ENCODE measurements at places on chromosomes 6 and 20.
A peak's percentile ranks its signal among the peaks of the same experiment; 100 is the strongest.

DNA sequence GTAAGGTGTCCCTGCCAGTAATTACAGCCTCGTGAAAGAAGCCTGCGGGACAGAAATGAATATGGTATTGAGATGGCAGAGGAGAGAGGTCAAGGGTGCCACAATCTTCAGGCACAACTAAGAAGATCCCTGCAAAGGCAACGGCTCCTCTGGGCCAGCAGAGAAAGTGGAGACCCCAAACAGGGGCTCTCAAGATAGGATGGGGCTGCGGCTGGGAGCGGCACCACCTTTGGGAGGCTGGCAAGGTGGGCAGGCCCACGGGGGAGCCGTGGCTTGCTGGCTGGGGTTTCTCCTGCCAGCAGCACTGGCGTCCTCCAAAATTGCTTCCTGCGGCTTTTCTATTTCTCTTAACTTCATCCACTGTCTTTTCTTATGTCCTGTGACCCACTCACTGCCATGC lies 183.6 kb upstream of the QKI start:
- no peak for DNase-seq

GRCh38 chr20:45346851-45347250 lies 1.4 kb downstream of the SDC4 start:
- no peak for DNase-seq

DNA sequence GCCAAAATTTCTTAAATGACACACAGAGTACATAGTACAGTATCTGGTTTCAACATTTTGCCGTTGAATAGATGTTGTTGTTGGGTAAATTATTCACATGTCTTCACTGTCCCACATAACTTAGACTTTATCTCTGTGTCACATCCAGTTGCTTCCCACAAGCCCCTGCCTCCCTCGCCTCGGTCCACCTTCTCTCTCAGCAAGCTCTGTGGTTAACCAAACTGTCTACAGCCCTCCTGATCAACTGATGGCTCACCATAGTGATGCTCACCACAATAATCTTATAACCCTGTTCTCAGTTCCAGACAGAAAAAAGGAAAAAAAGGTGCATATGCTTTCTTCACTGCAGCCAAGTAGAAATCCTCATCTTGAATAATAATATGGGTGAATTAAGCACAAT lies 23.0 kb downstream of the IL17F start:
- DNase-seq: no peak

GRCh38 chr6:157017861-157018260 lies 240.7 kb downstream of the ARID1B start:
- no peak for DNase-seq

DNA sequence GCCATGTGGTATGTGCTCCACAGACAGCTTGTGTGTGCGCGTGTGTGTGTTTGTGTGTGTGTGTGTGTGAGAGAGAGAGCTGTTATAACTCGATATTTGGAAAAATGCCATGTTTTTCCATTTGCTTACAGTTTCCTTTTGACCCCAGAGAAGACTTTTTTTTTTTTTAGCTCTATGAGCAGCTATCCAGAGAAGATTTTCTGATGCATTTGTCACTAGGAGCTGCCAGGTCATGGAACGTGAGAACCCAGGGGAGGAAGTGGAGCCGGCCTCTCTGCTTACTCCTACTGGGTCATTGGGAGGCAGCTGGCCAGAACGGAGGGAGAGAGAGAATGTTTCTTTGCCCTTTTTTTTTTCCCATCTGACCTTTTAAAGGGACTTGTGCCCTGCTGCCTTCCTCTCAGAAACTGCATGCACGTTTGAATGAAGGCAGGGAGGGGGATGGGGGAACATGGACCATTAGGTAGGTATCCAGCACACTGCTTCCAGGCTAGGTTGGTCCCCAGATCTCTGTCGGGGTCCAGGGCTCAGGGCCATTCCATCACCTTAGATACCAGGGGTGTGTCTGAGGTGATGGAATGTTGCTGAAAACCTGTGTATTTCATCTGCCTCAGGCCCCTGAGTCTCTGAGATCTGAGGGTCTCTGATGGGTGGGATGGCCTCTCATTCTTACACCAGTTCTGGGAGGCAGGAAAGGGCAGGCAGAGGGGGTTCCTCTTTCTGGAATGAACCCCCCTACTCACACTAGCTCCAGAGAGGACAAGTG lies 11.2 kb upstream of the MRPS18A start:
- DNase-seq: no peak

- DNase-seq: peak; percentile 57
Measured at GRCh38 chr6:26087284-26088115, at the start of gene HFE. Gene HFE (plus strand): TSS chr6:26087429. CDS start chr6:26087441, 12 bp downstream.

GRCh38 chr6:31558631-31559500 lies 11.5 kb downstream of the NFKBIL1 start:
- DNase-seq: peak; percentile 31

- DNase-seq: no peak
Measured at GRCh38 chr6:11242711-11243110, 10.2 kb upstream of the NEDD9 start.

GRCh38 chr6:77656999-77657764 lies 4.3 kb downstream of the MEI4 start:
- no peak for DNase-seq

GRCh38 chr20:63635431-63636141 lies 8.7 kb upstream of the GMEB2 start:
- no peak for DNase-seq

- DNase-seq: no peak
Measured at GRCh38 chr6:84667252-84668213, 96.9 kb downstream of the TBX18 start.

DNA sequence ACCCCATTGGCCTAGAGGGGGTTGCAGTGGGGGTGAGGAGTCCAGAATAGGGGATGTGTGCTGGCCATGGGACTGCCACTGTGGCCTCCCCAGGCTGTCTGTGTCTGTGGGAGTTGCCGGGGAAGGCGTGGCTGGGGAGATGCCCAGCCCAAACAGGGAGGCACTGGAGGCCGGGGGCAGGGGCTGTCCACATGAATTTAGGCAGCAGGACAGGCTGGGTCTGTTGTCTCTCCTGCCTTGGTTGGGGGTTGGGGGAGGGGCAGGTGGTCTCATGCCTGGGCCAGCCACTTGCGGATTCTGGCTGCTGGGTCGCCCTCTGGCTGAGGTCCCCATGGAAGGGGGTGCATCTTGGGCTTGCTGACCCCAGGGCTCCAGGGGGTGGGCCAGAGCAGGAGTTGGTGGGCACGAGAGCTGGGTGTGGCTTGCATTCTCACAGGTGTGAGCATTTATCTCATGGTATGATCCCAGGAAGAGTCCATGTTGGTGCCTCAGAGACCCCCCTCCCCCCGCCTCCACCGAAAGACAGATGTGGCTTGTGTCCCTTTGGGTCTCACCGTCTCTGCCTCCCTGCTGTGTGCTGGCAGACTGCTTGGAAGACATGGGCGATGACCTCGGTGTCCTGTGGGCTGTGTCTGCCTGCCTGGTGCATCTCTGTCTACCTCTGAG lies 4.0 kb downstream of the SOX18 start:
- DNase-seq: no peak

DNA sequence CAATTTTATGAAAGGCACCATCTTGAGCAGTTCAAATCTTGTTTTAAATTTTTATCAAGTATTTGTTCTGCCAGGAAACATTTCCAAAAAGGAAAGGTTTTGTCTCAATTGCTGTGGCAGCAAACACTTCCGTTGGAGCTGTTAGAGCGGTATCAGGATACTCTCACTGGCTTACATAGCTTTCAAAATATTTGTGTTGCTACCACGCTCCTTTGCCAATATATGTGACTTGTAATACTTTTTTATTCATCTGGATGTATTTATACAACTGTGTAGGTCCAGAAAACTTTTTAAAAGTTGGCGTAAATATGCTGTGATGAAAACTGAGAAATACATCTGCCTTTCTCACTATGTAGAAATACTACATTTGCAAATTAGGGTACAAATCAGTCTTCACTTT lies 37.8 kb upstream of the NHSL1 start:
- no peak for DNase-seq

GRCh38 chr6:2919401-2919800 lies 16.3 kb upstream of the SERPINB9 start:
- DNase-seq: no peak

- no peak for DNase-seq
Measured at GRCh38 chr6:167932468-167933276, 64.8 kb upstream of the KIF25 start.

- no peak for DNase-seq
Measured at GRCh38 chr6:115783402-115784061, 277.2 kb downstream of the FRK start.

GRCh38 chr6:75318900-75319299 lies 34.3 kb upstream of the TMEM30A start:
- DNase-seq: no peak

- DNase-seq: no peak
Measured at GRCh38 chr6:166542580-166542912, 43.9 kb downstream of the RAMACL start.

GRCh38 chr20:58828136-58828535 lies 22.6 kb downstream of the GNAS-AS1 start:
- DNase-seq: no peak

GRCh38 chr20:20386192-20386591 lies 18.3 kb downstream of the INSM1 start:
- DNase-seq: no peak

DNA sequence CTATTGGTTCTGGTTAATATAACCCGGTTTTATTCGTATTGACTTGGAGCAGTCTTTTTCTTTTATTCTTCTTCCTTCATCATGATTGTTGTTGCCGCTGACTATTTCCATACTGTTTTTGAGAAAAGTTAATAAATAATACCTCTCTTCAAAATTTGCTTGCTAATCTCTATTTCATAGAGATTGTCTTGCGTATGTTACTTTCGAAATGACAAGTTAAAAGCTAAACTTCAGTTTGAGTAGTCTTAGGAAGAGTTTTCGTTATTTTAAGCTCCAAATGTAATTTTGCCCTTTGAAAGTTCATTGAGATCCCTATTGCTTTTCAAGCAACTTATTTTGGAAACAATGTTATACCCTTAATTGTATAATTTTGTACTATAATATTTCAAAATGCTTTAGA lies 36.4 kb downstream of the DCBLD1 start:
- DNase-seq: no peak

- no peak for DNase-seq
Measured at GRCh38 chr6:7171119-7171518, 63.4 kb downstream of the RREB1 start.

DNA sequence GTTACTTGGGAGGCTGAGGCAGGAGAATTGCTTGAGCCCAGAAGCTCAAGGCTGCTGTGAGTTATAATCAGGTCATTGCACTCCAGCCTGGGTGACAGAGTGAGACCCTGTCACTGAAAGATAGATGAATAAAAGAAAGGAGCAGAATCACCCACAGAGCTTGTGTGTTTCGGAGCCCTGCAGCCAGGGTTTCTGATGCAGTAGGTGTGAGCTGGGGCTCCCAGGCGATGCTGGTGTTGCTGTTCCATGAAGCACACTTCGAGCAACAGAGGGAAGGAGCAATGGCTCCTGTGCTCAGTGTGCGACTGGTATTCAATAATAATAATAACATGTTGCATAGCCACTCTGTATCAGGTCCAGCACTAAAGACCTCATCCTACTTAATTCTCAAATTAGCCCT lies 197.5 kb upstream of the CST7 start:
- DNase-seq: no peak

DNA sequence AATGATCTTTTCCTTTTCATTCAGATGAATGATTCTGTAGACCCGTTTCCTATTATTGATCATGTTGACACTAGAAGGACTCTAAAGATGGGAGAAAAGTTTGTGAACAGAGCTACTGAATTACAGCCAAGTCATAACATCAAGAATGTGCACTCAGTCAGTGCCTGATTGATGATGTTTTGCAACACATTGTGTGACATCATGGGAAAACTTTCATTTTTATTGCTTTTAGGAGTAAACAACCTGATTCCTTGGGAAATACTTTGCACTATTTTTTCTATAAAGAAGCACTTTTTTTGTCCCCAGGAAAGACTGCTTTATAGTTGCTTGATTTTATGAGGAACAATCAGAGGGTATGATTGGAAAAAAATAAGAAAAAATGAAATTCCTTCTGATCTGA lies 383.8 kb upstream of the JAG1 start:
- DNase-seq: no peak

- DNase-seq: peak; percentile 44
Measured at GRCh38 chr6:97215157-97215769, 67.8 kb downstream of the MMS22L start.

DNA sequence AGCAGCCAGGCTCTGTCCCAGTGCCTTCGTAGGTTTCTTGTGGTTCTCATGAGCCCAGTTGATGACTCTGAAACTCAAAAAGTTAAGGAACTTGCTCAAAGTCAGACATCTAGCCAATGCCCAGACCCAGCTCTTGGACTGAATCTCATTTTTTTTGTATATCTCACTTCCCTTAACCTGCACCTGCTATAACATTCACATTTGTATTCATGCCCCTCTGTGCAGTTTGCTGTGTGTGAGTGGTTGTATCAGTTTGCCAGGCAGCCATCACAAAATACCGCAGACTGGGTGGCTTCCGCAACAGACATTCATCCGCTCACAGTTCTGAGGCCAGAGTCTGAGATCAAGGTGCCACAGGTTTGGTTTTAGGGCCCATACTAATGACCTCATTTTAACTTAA lies 49.9 kb downstream of the IPCEF1 start:
- DNase-seq: no peak

DNA sequence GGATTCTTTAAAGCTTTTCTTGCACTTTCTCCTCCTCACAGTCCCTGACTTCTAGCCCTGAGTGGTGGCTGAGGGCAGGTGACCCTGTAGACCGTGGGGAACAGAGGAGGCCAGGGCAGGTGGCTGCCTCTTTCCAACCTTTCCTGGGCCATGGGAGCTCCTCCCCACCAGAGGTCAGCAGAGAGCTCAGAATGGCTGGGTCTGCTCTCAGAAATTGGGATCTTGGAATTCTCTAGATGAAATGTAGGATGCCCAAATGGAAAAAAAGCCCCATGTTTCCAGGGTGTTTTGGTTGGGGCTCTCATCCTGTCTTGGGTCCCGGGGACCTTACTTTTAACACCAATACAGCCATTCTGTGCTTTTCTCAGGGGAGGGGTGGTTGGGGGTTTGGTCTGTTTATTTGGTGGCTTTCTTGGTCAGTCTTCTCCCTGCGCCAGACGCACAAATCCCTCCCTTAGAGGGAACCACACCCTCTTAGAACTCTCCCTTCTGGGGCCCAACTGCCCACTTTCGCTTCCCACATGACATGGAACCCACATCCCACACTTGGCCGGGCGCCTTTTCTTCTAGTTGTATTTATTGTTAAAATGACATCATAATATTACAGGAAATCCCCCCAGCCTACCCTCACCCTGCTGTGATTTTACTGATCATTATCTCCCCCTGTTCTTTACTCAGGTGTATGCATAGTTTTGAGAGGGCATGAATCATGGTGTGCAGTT lies 17.9 kb downstream of the GNAS start:
- no peak for DNase-seq

DNA sequence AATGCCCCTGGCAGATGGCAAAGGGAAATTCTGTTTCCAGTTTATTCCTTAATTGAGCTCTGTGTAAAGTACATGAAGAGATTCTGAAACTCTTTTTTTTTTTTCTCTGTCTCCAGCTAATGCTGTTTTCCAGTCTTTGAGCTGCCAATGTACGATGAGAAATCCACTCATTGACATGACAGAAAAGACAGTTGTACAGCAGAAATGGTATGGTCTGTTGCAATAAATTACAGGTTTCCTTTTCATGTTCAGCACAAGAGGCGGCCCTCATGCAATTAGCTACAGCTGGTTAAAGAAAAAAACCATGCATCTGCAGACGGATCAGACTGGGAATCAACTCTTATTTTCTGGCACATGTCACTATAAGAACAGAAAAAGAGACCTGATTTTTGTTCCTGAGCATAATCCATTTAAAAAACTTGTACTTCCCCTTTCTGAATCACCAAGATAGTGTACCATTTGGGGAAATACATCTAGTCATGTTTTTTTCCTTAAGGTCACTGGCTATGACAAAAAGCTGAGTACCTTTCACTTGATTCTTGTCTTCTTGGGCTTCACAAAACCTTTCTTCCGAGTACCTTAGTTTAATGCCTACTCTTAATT lies 289.8 kb upstream of the PREP start:
- DNase-seq: no peak

All from substantia nigra (tissue), 51 donors.